Activated CD4-positive, alpha-beta T cell treated with anti-CD3 and anti-CD28 coated beads, Interleukin-2, amount 50 U/mL, for 4 hours (primary cell): ENCODE measurements at places on chromosomes 1 and 21.

DNA sequence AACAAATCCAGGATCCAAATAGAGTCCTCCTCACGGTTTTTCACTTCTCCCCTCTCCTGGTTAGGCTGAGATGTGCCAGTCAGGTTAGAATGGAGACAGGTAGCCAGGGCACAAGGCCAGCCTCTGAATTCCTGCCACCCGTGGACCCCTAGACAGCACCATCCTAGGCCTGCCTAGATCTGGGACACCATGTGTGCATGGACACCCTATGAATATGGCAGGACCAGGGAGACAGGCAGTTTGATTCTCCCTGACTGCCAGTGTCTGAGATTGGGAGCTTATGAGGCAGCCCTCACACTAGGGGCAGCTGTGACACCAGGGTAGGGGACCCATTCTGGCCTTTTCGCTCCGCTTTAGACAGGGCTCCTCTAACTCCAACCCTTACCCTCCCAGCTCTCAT lies 7.5 kb downstream of the AVPR1B start:
- DNase-seq = no peak

DNA sequence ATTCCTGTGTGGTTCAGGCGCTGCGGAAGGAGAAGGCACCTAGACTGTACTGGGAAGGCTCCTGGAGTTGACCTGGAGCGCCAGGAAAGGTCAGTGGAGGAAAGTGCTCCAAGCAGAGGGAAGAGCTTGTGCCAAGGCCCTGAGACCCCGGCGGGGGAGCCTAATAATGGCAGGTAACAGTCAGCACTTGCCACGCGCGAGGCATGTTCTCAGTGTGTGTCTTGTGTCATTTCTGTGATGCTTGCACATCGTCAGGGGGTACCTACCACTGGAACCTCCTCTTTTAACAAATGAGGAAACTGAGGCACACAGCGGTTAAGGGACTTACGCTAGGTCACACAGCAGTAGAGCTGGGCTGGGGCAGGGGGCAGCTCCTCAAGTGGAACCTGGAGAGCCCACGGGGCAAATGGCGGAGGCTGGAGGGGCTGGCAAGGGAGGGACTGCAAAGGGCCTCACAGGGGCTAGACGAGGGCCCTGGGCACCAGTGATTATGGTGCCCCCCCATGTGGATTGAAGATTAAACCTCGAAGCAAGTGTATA lies 976 bp upstream of the BMP8B start:
- DNase-seq = no peak

DNA sequence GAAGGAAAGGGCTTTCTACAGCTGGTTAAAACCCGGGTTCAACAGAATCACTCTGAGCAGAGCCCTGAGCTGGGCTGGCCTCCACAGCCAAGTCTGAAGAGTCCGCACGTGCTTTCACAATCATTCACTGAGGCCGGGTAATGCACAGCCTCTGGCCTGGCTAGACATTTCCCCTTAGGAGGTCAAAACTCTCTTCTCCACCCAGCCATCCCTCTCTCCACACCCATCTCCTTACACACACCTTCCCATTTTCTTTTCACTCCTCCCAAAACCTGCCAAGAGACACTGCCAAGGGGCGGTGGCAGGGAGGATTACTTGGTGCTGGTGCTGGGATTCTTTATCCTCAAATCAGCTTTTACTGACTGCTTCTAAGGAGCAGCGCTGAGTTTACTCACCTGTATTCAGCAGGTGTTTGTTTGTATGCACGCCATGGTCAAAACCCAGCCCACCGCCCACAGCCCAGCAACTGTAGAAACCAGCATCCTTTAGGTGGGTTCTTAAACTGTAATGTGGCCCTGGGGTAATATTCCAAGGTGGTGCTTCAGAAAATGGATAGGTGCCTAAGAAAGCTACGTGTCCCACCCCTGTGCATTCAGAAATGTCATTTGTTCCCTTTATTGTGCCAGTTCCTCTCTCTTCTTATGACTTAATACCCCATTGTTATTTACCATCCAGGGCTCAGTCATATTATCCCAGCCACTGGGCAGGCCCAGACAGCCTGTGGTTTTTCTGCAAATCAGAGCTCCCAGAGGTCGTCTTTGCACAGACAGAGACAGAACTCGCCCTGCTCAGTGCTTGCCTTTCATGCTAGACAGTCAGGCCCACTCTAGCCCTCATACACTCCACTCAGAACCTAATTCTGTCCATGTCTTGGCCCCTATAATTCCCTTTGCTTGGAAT lies 80.2 kb downstream of the ADSS2 start:
- no peak for DNase-seq

- no peak for DNase-seq
Observed at GRCh38 chr1:43305926-43306687, 5.3 kb downstream of the TIE1 start.

DNA sequence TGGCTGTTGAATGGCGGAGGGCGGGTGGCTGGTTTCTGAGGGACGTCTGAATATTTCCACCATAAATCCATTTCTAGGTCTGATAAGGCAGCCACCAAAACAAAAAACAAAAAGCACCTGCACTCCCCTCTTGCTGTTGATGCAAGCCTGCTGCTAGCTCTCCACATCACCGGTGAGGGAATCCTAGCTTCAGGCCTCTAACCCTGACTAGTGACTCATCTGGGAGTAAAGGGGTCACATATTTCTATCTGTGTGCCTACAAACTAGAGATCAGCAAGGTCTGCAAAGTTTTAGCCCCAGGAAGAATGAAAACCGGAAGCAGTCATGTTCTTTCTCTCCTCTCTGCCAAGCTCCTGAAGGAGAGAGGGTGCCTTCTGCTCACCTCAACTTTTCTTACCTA lies 10.3 kb upstream of the ERMAP start:
- no peak for DNase-seq

DNA sequence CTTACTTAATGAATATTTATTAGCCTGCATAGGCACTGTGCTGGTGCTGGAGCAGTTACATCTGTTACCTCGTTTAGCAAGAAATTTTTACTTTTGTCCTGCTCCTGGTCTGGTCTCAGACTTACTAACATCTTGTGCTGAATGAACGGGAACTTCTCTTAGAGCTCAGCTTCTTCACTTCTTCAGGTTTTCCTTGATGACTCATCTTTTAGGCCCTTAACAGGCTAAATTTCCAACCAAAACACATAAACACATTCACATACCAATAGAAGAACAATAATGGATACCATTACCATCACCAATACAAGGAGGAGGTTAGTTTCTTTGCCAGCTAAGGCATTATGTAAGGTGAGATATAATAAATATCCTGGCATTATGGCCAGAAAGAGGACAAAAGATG lies 68.9 kb downstream of the IFI44 start:
- DNase-seq = no peak

- no peak for DNase-seq
Observed at GRCh38 chr1:157596384-157596783, 1.5 kb downstream of the FCRL4 start.

DNA sequence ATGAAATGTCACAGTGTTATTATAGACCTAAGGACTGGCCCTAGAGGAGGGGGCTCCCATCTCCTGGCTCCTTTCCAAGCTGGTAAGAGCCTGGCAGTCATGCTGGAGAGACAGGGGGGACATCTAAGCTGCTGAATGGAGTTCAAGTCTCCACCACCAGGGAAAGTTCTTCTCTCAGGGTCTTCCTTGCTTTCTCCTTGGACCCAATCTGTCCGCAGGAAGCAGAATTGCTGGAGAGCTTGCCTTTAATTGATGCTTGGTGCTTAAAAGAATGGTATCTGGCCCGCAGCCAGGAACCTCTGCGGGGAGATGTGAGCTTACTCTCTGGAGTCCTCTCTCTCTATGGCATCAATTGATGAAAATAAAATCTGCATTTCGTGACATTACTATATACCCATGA lies 25.1 kb downstream of the IRF2BP2 start:
- DNase-seq = no peak

DNA sequence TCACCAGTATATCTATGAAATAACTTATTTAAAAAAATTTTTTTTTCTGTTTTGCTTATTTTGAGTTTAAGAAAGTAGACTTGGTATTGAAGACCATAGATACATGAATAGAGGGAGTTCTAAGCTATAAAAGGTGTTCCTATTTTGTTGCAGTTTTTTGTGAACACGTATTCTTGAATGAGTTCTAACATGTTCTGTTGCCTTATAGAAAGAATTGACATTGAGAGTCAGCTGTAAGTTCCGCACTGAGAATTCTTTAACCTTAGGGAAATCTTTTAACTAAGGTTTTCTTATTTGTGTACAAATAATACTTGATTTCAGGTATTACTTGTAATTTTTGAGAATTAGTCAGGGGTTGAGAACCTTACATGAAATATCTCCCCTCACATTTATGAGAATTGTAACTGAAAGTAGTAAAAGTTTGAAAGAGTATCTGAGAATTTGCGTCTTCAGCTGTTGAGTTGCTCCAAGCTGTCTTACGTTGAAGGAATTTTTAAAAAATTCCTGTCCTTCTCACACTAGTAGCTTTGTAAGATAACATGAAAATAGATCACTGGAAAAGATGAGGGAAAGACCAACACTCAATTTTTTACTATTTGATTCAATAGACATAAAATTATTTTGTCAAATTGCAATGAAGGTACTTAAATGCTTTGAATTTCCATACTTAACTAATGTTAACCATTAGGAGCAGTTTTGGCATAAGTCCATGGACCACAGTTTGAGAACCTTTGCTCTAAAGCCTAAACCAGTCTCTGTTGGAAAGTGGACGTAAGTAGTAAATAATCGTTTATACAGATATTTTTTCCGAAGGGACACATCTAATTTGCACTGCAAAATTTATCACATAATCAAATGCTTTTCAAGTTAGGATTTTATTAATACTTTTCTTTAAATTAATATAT lies 3.8 kb downstream of the DR1 start:
- no peak for DNase-seq

- DNase-seq = no peak
Observed at GRCh38 chr1:231971397-231972110, 345.0 kb downstream of the DISC1 start.

GRCh38 chr1:212692774-212693644 lies 6.6 kb downstream of the BATF3 start:
- DNase-seq = no peak

- DNase-seq = no peak
Observed at GRCh38 chr1:226498640-226499008, 49.9 kb upstream of the STUM start.

- DNase-seq = no peak
Observed at GRCh38 chr1:158076441-158076840, 83.0 kb downstream of the KIRREL1 start.

DNA sequence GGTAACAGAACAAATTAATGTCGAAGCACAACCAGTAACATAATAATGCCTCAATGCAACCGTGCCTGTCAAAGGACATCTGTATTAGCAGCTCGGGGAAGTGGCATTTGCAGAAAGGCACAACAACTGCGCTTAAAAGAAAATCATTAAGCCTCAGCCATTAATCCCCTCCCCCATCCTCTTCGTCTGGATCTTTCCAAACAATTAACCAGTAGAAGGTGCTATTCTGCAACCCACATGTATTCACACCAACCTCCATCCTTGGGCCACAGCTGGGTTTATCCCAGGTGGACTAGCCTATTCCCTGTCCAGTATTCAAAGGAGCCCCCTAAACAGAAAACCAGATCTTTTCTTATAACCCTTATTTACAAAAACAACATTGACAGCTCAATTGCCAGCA lies 2.6 kb downstream of the RERE start:
- no peak for DNase-seq

DNA sequence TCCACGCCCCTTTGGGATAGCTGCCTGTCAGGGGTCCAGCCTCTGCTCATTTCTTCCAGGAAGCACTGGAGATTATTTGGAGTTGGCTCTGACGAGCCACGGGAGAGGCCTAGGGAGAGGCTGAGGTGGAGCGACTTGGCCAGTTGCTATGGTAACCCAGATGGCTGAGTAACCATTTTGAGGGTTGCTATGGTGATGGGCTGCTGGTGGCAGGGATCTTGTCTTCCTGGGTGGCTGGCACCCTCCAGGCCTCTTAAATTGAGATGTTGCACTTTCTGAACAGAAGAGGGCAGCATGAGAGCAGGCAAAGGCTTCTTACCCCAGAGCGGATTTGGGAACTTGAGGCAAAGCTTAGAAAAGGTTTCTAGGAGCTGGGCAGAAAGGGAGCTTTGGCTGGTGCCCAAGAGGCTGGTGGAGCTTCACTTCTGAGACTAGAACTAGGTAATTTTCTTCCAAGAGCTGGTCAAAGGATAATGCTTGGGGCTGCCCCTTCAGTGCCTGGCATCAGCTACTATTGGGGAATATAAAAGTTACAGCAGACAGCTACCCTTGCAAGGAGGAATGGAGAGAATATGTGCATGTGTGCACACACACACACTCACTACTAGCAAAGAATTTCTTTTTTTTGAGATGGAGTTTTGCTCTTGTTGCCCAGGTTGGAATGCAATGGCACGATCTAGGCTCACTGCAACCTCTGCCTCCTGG lies 72.5 kb downstream of the NDUFS5 start:
- peak; percentile 48 for DNase-seq
